ENCODE measurements at places on chromosomes 5 and 9.

DNA sequence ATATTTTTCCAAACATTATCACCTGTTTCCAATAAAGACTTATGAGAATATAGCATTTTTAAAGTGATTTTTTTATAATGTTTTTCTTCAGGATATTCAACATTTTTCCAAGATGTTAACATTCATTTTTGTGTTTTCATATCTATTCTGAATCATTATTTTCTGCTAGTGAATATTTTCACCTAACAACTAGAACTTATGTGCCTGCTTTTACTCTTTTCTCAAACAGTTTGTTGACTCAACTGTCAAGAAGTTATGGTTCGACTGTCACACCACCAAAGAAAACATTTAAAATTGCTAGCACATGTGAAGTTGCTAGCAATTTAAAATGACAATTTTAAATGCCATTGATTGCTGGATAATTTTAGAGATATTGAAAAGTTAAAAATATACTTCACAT lies 343.3 kb upstream of the CDH9 start:
- no peak for DNase-seq

- DNase-seq = no peak
Observed at GRCh38 chr5:58156973-58157701, 302.7 kb downstream of the PLK2 start.

DNA sequence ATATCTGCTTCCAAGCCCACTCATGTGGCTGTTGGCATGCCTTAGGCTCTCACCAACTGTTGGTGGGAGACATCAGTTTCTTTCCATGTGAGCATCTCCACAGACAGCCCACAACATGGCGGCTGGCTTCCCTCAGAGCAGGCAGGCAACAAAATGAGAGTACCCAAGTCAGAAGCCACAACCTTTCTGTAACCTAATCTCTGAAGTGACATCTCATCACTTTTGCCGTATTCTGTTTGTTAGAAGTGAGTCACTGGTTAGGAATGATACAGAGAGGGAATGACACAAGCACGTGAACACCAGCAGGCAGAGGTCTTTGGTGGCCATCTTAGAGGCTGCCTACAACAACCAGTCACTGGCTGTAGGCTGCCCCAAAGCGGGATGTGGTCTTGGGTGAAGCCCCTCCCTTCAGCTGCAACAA lies 88.6 kb upstream of the RASGRF2 start:
- no peak for DNase-seq

- no peak for DNase-seq
Observed at GRCh38 chr9:98335661-98336060, 80.2 kb upstream of the TBC1D2 start.

- DNase-seq = no peak
Observed at GRCh38 chr5:152595405-152595804, 190.3 kb upstream of the NMUR2 start.

- DNase-seq = no peak
Observed at GRCh38 chr9:93077811-93078210, 18.2 kb upstream of the CARD19 start.

DNA sequence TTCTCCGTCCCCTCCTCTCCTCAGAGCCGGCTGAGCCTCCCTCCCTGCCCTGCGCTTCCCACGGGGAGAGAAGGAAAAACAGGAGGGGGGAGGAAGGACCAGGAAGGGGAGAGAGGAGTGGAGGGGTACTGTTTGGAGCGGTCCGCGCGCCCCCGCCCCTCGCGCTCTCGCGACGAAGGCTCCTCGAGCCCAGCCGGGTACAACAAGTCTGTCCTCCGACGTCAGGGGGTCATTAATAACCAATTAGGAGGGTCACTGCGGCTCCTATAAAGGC lies 480 bp upstream of the PRDM12 start:
- DNase-seq = no peak

DNA sequence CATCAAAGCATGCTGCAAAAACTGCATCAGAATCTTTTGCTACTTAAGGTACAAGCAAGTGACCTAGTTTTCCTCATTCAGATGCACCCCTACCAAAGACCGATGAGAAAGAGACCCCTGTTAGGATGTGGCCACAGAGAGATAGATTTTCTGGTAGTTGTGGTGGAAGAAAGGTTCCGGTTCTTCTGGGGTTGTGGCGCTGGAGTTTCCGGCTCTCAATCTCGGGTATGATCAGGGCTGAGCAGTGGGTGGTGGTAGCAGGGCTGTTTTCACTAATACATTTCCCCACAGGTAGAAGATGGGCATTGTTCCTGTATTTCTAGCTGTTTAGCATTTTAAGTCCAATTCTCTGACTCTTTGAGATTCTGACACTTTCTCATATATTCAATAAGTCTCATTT lies 58.4 kb downstream of the PCSK1 start:
- DNase-seq = no peak

DNA sequence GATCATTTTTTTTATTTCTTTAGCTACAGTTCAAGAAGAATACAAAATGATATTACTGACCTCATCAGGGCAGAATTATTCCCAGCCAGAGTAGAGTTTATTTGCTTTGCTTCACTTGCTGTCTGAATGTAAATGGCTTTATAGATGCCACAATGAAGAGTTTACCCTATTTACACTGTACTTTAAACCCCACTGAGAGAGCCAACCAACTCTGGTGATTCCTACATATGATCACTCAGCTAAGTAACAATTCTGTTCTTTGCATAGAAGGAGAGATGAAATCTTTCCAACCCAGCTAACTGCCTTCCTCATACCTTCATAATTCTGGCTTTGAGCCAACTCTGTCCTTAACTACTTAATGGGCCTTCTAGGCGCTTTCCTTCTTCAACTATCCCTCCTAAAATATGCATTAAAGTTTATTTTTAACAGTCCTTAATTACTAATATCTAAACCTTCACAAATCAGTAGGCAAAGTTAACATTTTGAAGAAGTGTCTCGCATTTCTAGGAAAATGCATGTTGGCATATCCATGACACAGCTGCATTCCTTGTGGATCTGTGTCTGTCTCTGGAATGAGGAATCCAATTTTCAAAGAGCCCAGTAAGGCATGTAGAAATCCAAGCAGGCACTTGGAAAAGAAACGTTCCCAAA lies 284.8 kb upstream of the GRAMD2B start:
- DNase-seq = no peak

DNA sequence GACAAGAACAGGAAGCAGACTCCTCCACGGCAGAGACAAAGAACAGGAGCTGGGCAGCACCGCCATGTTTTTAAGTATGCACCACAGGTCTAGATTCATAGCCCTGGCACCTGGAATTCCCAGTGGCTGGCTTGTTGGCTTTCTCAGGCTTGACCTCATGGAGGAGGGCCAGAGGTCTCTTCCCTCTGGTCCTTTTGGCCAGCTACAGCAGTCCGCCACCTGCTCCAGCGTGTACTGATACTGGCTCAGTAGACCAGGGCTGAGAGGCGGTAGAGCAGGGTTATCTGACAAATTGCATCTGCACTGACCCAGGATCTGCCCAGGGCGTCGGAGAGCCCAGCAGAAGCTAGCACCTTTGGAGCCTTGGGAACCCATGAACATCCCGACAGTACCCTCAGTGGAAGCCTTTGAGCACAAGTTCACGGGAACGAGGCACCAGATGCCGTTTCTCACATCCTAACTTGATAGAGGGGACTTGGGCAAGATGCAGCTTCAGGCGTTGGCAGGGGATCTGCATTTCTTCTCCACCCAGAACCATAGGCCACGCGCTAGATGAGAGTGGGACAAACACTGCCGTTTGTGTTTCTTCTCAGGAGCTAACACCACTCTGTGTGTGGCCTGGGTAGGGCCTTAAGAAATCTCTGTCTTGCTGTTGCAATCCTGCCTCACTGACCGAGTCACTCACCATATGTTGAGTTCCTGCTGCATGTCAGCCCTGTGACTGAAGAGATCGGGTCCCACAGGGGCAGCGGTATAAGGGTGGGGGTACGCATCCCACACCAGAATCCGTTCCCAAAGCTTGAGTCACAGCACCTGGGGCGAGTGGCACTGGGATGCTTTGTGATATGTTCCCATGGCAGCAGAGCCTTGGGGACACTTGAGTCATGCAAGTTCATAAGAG lies 90.3 kb upstream of the OTULINL start:
- peak; percentile 82 for DNase-seq

- no peak for DNase-seq
Observed at GRCh38 chr5:67092535-67092934, 104.1 kb downstream of the CD180 start.

GRCh38 chr5:180563994-180564393 lies 27.3 kb downstream of the SCGB3A1 start:
- no peak for DNase-seq

DNA sequence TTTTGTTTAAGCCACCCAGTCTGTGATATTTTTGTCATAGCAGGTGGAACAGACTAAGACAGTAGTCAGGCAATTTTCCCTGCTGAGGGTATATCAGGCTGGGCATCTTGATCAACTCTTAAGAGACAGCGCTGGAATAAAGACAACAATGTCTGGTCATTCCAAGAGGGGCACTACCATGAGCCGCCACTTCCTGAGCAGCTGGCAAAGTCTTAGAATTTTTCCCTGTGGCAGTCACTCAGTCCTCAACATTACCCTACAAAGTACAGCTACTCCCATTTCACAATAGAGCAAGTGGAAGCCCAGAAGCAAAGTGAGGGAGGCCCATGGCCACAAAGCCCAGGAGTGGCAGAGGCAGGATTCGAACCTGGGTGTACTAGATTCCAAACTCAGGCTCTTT lies 74.8 kb downstream of the SH3PXD2B start:
- no peak for DNase-seq

DNA sequence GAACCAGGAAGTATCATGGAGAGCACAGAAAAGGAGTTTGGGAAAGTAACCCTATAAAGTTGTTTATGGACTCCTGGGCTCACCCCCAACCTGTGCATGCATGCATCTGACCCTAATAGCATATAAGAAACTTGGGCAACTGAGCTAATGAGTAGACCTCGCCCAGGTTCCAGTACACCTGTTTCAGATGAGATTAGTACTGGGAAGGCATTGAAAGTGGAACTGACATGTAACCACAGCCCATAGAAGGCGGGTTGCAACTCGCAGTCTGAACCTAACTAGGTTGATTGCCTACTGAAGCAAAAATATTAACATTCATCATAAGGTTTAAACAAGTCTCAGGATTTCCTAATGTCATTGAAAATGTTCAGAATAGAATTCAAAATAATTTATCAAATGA lies 87.0 kb downstream of the WNK2 start:
- no peak for DNase-seq

DNA sequence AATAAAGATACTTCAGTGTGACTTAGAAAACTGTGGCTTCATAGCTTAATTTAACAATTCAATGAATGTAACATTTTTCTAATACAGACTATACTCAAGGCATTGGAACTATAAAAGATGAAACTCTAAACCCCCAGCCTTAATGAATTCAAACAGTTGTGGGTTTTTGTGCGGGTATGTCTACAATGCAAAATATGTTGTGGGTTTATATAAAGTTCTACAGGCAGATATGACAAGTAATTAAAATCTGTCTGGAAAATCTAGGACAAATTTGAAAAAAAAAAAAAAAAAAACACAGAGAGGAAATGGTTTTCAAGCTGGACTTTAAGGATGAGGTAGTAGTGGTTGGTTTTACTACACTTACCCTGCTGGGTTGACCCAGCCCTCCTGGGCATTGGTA lies 467.5 kb upstream of the TLE4 start:
- DNase-seq = no peak

- no peak for DNase-seq
Observed at GRCh38 chr5:127008300-127008975, 21.9 kb downstream of the MARCHF3 start.

Data from inflammatory macrophage treated with lipopolysaccharide for 4 hours (primary cell).